Upper lobe of right lung (tissue), 1 donor: ENCODE measurements at places on chromosomes 5 and 9.
A peak's percentile ranks its signal among the peaks of the same experiment; 100 is the strongest.

- peak; percentile 90 for DNase-seq
These were observed 4.6 kb downstream of the EPB41L4B start for GRCh38 chr9:109316207-109316640.

- DNase-seq = no peak
These were observed 366.0 kb downstream of the KDM4C start for GRCh38 chr9:7123743-7124142.

DNA sequence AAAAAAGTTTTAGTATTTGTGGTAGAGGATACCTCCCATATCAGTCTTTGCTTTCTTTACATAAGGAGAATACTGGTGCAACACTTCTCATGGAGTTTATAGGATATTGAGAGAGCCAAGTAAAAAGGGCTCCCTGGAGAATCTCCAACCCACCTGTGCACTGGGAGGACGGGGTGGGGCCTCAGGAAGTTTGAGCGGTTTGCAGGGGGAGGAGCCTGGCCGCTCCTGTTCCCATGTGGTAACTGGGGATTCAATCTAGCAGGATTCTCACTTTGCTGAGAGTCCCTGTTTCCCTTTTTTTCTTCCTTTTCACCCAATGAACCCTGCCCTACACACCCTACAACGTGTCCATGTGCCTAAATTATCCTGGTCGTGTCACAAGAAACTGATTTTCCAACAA lies 82.8 kb downstream of the APTX start:
- DNase-seq = no peak

- DNase-seq = no peak
These were observed 19.8 kb downstream of the SLC36A2 start for GRCh38 chr5:151327585-151327984.

- no peak for DNase-seq
These were observed 188.6 kb downstream of the PARP8 start for GRCh38 chr5:50855001-50855400.

- no peak for DNase-seq
These were observed 49.4 kb downstream of the SMC2 start for GRCh38 chr9:104143550-104143910.

DNA sequence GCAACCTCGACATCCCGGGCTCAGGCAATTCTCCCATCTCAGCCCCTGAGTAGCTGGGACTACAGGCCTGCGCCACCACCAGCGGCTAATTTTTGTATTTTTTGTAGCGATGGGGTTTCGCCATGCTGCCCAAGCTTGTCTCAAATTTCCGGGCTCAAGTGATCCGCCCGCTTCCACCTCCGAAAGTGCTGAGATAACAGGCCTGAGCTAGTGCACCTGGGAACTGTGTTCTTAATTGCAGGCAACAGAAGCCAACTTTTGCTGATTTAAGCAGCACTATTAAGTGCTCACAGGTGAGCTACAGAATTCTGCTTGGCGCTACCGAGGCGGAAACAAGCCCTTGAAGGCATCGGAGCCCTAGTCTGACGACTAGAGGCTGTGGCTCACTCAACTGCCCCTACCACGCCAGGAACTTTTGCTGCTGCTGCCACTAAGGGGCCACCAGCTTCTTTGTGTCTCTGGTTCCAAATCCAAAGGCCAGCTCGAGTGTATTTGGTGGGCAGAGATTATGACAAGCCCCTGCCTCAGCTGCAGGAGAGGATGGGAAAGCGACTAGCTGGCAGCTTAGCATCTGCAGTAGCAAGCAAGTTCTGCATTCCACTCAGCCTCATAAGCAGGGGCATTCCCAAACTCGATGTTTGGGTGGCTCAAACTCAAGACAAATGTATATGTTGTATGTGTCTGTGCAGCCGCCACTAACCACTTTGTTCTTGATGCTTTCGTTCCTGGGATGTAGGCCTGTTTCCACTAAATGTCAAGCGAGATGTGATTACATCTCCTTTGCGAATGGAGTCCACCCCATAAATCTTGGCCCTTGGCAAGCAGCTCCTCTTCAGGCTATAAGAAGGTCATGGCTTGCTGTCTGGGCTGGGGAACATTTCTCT lies 10.6 kb upstream of the HMCN2 start:
- DNase-seq = no peak

- no peak for DNase-seq
These were observed 60.3 kb downstream of the RASA1 start for GRCh38 chr5:87327998-87328397.

DNA sequence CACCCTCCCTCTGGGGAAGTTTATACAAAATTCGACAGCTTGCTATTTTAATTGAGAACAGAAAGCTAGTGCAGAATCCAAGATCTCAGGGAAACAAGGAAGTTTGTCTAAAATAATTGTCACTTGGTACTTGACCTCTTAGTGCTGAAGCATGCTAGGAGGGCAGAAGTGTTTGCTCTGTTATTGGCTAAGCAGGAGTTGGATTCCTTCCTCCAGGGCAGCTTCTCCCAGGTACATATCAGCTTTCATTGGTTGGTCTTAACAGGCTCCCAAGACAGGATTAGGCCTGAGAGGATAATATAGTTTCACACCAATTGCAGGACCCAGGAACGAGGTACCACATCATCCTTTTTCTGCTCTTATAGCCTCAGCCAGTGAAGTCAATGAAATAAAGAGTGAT lies 432.8 kb downstream of the IRX1 start:
- DNase-seq = no peak

DNA sequence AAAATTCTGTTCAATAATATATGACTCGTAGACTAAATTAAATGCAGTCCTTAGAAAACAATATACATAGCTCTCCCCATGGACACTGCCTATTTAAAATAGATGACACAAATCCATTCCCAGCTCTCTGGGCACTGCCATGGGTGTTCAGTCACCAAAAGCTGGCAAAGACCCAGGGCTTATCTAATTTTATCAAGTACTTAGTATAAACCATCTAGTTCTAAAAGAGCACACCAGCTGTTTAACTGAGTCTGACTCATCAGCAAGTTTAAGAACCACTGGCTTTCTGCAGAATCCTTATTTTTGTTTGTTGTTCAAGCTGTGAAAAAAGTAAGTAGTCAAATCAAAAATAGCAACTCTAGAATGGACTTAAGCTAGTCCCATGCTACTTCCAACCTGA lies 107.6 kb downstream of the PLPP1 start:
- no peak for DNase-seq

- DNase-seq = no peak
These were observed 230.3 kb downstream of the AUH start for GRCh38 chr9:91131433-91131839.

DNA sequence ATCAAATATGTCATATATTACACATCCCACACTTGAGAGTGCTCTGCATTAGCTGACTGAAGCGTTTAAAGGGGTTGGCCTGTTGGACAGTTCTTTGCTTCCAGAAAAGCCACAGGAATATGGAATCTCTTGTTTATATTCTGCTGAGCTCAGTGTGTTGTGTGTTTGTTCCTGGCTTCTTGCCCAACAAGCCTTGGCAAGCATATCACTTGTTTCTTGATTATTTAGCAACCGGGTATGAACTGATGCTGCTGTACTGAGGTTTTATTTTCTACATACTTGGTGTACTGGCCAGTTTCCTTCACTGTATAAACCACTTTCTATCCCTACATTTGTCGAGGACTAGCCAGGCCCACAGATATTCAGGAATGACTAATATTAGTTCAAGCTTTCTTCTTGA lies 378.9 kb downstream of the KCTD16 start:
- DNase-seq = no peak

GRCh38 chr9:93099551-93100275 lies 3.7 kb downstream of the CARD19 start:
- peak; percentile 62 for DNase-seq

- no peak for DNase-seq
These were observed 261.3 kb upstream of the ANKH start for GRCh38 chr5:15132816-15133405.

DNA sequence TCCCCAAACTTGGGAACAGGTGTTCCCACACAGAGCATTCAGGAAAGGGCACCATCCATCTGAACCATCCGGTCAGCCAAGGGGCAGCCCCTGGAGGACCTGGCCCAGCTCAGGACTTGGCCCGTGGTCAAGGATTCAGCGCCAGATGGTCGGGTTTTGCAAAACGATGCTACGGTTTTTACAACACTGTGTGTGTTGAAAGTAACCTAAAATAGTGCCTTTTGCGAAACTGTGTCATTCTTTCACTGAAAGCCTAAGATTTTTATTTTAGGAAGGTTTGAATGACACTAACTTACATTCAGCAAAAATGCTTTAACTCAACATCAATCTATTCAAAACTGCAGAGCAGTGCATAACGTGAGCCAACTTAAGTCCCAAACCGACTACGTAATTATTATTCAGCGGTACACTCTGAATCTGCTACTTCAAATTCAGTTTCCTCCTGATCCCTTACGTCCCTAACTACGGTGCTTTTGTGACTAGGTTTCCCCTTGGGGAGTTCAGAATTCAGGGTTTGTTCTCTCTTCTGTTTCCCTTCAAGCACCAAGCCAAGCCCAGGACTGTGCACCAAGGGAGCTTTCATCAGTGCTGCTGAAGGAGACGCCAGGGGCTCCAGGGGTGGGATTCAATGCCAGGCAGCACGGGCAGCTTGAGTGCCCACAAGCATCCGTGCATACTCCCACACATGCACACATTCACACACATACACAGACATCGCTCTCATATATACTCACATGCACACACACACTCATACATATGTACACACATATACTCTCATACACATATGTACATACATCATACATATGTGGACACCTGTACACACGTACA lies 25.8 kb downstream of the LPCAT1 start:
- DNase-seq = no peak

DNA sequence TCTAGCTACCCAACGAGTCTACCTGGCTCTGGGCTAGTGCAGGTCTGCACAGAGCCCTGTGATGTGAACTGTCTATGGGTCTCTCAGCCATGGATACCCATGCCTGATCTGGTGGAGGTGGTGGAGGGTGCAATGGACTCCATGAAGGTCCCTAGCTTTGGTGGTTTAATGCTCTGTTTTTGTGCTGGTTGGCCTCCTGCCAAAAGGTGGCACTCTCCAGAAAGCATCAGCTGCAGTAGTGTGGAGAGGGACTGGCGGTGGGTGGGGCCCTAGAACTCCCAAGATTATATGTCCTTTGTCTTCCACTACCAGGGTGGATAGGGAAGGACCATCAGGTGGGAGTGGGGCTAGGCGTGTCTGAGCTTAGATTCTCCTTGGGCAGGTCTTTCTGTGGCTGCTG lies 290.1 kb downstream of the AGTPBP1 start:
- DNase-seq = no peak

DNA sequence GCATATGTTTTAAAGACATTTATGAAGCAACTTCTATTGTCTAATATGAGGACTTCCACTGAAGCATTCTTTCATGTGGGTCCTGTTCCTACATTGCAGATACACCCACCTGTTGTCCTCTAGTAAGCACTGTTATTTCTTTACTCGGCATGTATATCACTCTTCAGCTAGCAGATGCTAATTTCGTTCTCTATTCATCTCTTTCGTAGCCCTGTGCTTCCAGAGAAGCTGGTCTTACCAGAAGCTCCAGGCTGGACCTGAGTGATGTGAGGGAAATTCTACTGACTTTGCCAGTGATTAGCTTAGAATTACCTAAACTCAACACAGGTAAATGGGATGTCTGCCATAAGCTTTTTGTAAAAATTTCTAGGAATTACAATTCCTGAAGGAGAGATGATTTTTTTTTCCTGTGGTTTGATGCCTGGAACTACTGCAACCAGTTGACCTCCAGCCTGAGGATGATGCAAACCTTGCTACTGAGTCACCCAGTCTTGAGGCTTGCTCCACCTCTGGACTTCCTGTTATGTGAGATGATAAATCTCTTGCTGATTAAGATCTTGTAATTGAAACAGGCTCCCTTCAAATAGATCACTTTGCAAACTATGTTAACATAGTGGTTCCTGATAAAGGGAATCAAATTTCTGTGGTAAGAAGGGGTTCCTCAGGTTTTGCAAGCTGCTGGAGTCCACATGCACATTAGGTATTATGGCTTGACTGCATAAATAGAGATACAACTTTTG lies 52.2 kb upstream of the SPINK5 start:
- no peak for DNase-seq

DNA sequence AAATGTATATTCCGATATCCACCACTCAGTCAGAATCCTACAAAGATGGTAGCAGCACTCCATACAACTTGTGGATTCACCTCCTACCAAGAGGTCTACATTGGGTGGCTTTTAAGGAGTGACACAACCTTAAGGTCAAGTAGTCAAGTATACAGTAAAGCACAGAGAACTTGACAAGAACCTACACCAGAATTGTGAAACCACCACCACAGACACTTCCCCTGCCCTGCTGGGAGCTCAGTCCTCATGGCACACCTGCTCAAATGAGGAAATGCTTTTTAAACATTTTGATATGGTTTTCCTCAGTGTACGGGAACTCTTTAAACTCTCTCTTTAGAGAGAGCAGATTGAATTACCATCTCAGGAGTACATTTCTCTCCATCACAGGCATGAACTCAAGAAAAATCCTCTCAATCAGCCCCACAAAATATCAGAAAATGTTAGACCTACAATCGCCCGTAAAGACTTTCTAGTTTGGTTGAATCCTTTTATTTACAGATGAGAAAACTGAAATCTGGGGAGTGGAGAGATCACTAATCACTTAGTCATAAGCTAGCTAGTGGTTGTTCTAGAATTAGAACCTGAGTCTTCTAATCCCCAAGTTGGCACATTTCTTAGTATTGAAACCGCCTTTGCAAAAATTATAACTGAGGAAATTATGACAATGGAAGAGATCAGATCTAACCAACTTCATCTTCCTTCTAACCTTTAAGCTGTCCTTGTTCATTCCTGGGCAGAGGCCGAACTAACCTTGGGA lies 38.5 kb upstream of the NR4A3 start:
- no peak for DNase-seq

GRCh38 chr9:1100945-1101344 lies 50.8 kb downstream of the DMRT2 start:
- peak; percentile 69 for DNase-seq

DNA sequence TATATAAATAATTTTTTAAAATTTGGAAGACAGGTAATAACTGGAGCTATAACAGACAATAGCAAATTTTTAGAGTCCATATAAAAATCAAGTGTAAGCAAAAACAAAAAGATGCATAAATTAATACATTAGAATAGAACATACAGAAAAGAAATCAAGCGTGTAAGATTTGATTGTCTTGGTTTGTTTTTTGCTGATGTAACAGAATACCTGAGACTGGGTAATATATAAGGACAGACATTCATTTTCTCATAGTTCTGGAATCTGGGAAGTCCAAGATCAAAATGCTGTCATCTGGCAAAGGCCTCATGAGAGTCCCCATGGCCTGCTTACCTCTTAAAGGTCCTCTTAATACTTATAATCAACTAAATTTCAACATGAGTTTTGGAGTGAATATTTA lies 1010.1 kb downstream of the CDH18 start:
- no peak for DNase-seq

DNA sequence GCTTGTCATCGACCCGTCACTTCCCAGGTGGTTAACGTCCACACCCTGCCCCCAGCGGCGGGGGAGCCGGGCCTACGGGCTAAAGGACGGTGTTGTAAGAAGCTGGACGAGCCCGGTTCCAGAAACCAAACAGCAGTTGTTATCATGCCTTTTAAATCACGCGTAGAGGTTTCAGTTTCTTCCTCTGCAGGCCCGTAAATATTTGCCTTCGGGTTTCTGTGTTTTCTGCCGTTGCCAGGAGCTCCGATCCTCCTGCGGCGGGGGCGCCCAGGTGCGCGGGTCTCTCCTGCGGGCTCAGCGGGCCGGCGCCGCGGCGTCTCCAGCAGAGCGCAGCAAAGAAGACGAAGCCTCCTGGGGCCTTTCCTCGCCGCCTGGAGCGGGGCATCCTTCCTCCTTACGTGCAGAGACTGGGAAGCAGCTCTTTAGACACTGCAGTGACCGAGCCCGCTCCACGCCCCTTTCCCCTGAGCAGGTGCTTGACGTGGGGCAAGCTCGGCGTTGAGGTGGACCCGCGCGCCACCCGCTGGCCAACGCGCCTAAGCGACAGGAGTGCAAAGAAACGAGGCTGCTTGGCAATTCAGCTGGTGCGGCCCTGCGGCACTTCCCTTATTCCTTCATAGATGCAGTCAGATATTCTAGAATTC lies 21.8 kb upstream of the TTC1 start:
- DNase-seq = peak; percentile 92
